ENCODE measurements at places on chromosomes 3 and 15.

DNA sequence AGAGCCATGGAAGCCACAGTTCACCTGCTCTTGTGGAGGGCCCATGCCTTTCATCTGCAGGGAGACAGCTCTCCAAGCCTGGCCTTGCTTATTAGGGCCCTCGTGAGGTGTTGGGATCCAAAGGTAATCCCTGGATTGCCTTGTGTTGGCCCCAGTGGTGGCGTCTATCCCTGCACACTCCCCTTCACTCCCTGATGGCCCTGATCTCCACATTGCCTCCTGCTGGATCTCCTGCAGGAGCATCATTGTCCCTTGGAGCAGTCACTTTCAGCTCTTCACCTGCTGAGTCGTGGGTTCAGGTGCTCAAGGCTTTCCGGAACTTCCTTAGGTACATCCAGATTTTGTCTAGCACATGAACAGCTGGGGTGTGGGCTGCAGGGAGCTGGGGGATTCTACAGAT, 7.0 kb downstream of the PPCDC start:
- DNase-seq = no peak

DNA sequence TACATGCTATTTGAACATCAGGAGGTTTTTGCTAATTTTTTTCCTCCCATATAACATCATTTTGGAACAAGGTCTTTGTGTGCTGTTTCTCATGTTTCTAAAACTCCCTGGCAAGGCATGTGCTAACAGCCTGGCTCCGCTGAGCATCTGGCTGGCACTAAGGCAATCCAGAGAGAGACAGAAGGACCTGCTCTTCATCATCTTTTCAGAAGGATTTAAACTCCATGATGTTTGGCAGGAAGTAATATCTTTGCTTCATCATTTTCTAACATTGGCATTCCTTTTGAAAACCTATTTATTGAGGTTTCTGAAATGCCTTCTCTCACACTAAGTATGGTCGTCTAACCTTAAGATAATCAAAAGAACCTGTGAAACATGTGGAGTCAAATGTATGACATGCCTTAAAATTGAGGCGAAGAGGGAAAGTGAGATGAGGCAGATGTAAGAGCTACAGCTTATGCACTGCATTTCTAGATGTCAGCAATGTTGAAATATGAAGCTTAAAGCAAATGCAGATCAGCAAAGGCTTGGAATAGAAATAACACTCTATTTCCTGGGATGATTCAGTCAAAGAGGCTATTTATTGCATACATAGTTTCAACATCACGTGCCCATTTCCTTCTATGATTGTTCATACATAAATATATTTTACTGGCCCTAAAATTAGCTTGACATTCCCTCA, 592.0 kb downstream of the ZNF385D start:
- DNase-seq = peak; percentile 73

DNA sequence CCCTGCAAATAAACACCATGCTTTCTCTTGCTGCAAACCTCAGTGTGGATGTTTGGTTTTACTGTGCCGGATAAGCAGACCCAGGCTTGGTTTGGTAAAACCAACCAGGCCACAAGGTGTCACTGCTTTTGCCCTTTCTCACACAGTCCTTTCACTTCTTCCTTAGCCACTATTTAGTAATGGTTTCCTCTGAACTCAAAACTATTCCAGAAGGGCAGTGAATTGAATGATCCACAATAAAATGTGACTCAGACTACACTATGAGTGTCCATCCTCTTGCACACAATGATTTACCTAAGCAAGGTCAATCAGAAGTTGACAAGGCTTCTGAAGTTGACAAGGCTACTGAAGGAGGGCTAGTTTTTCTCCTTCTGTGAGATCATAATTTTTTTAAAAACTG, 552.4 kb upstream of the CCDC54 start:
- DNase-seq = peak; percentile 76

DNA sequence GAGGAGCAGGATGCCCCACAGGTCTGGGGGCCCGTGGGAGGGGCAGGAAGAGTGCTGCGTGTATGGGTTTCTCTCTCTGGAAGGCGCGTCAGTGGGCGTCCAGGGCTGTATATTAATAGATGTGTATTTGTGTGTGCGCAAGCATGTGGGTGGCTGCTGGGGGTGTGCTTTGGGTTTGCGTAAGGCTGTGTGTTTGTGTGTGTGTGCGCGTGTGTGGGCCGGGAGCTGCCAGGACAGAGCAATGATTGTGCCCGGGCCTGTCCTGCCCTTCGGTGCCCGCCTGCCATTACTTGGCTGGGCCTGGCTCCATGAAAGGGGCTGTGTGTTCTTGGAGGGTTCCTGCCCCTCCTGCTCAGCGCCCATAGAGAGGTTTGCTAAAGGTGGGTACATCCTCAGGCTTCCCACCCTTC, 16.3 kb downstream of the CSPG4 start:
- DNase-seq = no peak

- peak; percentile 65 for DNase-seq
Observed at GRCh38 chr15:85764649-85765277, 30.0 kb downstream of the KLHL25 start.

DNA sequence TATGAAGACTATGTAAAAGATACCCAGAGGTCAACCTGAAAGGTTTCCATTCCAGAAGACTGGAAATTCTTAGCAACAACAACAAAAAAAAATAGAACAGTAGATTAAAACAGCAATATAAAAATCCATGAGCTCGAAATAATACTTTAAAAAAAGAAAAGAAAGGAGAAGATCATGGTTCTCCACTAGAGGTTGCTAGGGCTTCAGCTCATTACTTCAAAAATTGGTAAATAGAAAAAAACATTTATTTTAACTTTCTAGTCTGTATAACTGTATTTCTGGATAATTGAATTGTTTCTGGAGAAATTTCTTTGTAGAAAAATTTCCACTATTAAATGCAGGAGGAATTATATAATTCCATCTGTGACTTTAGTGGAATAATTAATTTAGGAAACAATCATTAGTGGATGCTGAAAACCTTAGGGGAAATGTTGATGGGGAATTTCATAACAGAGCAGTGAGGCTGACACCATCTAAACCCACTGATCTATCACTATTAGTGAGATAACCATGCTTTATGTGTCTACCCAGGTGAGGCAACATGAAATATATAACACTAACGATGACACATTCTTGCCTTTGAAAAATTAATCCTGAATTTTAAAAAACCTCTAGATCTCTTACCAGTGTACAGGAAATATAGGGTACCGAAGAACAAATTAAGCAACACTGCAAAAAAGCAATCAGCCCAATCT, 62.5 kb upstream of the SNRK start:
- DNase-seq = peak; percentile 46

DNA sequence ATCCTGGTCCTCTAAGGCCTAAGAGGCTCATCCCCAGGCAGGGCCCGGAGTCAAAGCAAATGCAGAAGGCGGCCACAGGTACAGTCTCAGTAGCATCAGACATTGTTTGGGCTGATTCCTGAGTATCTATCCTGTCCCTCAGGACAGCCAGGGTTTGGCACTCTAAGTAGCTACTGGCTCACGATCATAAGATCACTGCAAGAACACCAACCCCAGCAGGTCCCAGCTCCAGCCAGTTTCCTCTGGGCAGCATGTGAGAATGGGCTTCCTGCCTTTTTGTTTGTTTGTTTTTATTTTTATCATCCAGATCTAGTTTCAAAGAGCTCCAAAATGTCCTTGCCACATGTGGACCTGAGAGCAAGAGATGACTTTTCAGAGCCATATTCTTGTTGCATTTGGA, 32.7 kb downstream of the LRRFIP2 start:
- DNase-seq = no peak
